HCEC 1CT (cell line): ENCODE measurements at places on chromosomes 11 and 22.

DNA sequence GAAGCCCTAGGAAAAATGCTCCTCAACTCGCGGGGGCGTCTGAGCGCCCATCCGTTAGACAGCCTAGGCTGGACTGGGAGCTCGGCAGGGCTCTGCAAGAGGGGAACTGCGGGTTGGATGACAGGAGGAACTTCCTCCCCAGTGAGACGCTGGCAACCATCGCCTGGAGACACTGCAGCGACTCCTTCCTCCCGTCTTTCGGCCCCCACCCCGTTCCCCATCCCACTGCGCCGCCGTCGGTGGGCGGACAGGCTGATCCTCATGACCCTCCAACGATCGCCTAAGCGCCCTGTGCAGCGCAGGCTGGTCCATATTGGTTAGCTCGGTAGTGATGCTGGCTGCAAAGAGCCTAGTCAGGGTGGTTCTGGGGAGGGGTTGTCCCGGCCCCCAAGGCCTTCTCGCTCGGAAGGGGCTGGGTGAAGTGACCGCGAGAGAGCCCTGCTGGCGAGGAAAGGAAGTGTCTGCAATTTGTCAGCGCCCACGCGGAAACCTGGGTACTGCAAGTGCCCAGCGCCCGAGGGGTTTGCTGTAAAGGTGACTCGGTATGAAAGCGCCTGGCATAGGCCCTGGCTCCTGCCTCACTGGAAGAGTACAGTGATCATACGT, 638 bp downstream of the NRGN start:
- peak; percentile 50 for DNase-seq

GRCh38 chr11:65777821-65778361, 2.9 kb downstream of the AP5B1 start:
- DNase-seq: no peak

- DNase-seq: no peak
Measured at GRCh38 chr11:16280256-16280682, 76.1 kb downstream of the SOX6 start.

- DNase-seq: no peak
Measured at GRCh38 chr11:35131886-35132285, 7.1 kb upstream of the CD44 start.

DNA sequence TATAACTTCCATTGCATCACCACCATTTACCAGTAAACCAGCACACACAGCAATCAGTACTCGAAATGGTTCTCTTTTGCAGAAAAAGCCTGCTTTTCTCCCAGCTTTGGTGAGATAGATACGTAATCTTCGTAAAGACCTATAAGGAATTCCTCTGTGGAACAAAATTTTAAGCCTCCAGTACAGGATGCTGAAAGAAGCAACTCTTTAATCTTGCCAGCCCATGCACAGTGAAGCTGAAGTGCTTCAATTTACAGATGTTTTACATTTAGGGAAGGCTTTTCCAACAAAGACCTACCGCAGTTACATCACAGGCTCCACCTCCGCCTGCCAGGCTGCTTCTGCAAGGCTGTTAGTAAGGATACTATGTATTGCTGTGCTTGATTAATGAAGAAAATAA, 1.9 kb downstream of the ELMOD1 start:
- no peak for DNase-seq

DNA sequence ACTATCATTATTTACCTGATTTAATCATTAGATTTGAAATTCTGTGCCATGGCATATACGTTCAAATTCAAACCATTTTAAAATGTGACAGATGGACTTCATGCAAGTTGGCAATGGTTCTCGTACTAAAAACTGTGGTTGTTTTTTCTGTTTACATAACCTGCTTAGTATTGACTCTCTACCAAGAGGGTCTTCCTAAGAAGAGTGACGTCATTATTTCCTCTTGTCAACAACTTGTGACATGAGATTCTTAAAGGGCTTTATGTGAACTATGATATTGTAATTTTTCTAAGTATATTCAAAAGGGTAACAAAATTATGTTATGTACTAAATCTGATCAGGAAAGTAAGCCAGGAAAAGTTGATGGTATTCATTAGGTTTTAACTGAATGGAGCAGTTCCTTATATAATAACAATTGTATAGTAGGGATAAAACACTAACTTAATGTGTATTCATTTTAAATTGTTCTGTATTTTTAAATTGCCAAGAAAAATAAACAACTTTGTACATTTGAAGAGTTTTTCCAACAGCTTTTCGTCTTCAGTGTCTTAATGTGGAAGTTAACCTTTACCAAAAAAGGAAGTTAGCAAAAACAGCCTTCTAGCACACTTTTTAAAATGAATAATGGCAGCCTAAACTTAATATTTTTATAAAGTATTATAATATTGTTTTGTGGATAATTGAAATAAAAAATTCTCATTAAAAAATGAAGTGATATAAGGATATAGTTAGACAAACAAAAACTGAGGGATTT, 87.0 kb downstream of the GRK3 start:
- DNase-seq: no peak

GRCh38 chr22:50085211-50085972, at the start of gene MLC1:
MLC1 (minus strand) TSS chr22:50085426; CDS start chr22:50084902, 524 bp downstream.
- no peak for DNase-seq

DNA sequence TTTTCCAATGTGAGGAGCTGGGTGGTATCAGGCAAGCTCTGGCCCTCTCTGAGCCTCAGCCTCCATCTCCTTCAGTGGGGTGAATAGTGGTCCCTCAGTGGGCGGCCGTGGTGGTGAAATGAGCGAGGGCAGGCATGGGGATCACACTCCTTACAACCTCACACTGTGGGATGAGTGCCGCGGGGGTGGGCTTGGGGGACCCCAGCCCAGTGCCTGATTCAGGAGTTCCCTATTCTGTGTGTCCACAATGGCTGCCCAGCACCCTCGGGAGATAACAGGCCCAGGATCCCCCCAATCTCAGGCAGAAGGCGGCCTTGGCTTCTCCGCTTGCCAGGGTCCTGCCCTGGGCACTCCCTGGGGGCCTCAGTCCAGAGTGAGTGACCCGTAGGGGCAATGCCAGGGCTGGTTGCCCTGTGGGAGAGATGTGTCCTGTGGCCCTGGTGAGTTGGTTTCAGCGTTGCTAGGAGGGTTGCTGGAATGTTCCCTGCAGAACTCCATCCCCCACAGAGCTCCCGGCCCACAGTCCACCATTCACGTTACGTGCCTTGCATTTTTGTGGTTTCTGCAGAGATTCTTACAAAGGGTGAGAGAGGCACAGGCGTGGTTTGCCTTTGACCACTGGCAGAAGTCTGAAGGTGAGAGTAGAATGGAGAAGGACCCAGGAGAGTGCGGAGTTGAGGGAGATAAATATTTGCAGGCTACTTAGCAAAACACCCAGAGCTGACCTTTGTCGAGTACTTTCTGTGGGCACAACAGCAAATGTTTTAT, 2.9 kb downstream of the ALDH3B1 start:
- peak; percentile 94 for DNase-seq

DNA sequence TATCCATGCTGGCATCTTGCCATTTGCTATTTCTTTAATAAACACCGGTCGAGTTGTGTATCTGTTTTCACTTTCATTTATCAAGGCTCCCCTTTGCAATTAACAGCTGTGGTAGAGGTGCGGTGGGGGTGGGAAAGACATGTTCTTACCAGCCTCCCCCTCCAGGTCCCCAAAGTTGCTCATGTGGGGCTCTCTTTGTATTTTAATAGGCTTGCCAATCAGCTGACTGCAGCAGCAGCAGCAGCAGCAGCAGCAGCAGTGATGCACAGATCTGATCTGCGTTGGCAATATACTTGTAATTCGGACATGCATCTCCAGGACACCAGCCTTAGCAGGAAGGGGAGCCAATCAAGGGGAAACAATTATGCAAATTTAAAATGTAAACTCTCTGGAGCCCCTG, 40.3 kb upstream of the E2F8 start:
- no peak for DNase-seq

DNA sequence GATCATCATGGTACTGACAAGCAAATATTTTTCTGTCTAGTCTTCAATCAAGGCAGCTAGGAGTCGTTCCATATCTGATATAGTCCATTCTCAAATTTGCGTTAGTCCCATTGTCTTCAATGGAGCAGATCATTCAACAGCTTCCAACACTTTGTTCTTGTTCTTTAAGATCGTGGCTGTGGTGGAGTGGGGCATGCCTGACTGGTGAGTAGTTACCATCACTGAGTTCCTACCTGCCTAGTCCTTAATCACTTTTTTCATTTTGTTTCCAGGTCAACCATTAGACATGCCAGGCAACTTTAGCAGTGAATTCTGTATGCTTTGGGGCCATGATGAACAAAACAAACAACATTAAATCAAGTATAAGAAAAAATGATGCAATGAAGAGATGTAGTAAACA, 693.1 kb upstream of the KIRREL3 start:
- DNase-seq: no peak

DNA sequence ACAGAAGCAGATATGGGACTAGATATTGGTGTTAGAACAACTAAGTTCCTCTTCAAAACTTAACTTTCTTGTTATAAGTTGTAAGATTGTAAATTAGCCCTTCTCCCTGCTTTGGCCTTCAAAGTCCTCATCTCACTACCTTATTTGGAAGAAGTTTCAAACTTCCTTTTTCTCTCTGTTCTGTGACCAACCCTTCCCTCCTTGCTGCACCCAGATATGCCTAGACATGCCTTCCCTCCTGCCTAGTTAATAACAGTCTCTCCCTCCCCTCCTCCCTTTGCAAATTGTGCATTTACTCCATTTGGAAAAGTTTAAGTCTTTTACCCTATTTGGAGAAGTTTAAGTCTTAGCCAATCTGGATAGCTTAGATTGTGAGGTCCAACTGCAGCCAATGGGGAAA, 4.9 kb downstream of the OR52K2 start:
- DNase-seq: no peak

DNA sequence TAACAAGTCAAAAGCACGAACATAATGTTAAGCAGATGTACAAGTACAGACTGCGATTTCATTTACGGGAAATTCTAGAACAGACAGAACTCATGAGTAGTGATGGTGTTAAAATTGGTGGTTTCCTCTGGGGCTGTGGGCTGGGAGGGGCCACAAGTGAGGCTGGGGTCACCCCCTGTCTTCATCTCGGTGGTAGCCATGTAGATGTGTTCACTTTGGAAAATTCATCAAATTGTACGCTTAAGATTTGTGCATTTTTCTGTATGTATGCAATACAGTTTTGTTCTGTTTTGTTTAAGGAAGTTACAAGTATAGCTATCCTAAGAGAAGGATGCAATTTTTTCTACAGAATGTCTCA, 504 bp upstream of the ASCC2 start:
- no peak for DNase-seq

GRCh38 chr22:31977141-31977841, 33.0 kb downstream of the YWHAH start:
- DNase-seq: peak; percentile 53
